ENCODE measurements at places on chromosomes 16 and 17. TPM values are rescaled to one million over a fixed set of nuclear protein-coding genes. Genes with fewer than 3 reads are reported as not detected.

GRCh38 chr17:12398441-12399051 lies 267.1 kb upstream of the MYOCD start:
- DNase-seq, result peak; percentile 17

GRCh38 chr16:66287926-66288325 lies 78.6 kb upstream of the CDH5 start:
- DNase-seq, result no peak

DNA sequence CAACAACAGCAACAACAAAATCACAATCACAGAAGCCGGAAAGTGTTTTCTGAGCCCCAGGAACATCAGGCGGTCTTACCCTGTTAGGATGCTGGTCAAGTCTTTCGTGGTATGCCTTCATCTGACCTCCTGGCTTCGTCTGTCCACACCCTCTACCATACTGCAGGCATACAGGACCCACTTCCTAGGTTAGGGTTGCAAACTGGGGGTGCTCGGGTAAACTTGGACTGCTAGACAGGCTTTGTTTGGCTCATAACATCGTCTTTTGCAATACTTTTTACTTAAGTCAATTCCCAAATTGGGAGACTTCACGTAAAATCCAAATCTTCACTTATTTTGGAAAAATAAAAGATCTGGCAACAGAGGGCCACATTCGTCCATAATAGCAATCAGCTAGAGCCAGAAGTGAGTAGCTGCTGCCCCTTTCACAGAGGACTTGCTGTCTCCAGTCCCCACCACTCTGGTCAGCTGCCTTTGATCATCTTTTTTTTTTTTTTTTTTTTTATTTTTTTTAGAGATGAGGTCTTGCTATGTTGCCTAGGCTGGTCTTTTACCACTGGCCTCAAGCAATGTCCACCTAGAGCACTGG lies 30.0 kb downstream of the CHD9 start:
- no peak for DNase-seq

The CHP2 gene
- polyA plus RNA-seq, result 1.3 TPM

DNA sequence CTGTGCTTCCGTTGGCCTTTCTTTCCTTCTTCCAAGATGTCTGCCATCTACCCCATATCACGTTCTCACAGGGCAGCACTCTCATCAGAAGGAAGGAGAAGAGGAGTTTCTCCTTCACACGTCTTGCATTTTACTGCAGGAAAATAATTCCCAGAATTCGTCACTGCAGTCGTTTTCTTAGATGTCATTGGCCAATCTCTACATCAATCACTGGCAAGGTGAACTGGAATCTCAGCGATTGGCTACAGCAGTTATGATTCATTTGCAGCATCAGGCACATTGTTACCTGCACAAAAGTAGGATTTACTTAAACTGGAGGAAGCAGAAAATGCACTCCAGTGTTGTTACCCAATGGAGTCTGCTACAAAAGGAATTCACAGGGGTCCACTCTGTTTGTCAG lies 277.2 kb upstream of the RBFOX1 start:
- DNase-seq, result no peak

- DNase-seq, result no peak
Observed at GRCh38 chr16:48098472-48098871, 57.3 kb downstream of the ABCC12 start.

The RRAD gene
- 3.3 TPM for polyA plus RNA-seq

- DNase-seq, result no peak
Observed at GRCh38 chr17:72240333-72240732, 119.5 kb downstream of the SOX9 start.

GRCh38 chr16:53629151-53629550 lies 74.5 kb downstream of the RPGRIP1L start:
- no peak for DNase-seq

DNA sequence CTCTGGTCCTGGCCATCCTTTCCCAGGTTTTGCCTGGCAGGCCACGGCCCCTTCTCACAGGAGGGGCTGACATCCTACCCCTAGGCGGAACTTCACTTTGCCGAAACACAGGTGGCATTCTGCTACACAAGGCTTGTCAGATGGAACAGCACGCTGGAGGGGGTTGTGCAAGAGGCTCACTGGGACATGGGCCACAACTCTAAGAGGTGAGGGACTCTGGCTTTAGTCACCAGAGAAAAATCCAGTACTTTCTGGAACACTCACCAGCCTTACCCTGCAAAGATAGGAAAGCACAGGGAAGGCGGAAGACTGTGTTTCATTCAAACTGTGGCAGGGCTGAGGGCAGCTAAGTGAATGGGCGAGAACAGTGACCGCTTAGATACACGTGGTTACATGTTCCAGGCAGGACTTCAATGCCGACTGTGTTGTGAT lies 18.3 kb downstream of the CDC42EP4 start:
- DNase-seq, result peak; percentile 57

The RGS11 gene
- polyA plus RNA-seq, result 1.9 TPM

The ADORA2B gene
- polyA plus RNA-seq, result 1.3 TPM

DNA sequence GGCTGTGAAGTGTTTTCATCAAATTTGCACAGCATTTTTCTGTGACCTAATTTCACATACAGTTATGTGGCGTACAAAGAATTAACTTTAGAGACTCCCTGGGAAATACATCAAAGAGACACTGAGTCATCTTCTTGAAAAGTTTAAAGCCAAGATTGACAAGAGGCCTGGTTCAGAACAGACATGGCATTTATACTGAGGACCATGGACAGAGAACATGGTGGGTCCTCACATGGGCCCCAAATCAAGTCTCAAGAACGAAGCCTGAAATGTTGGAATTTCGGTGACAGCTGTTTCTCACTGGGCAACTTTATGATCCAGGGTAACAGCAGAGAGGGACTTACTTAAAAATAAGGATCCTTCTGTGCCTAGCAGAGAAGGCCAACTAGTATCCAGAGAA lies 311.5 kb upstream of the KCNJ16 start:
- DNase-seq, result no peak

The TMEM11 gene
- polyA plus RNA-seq, result 26.2 TPM
